ENCODE measurements at places on chromosomes 7 and 10.

DNA sequence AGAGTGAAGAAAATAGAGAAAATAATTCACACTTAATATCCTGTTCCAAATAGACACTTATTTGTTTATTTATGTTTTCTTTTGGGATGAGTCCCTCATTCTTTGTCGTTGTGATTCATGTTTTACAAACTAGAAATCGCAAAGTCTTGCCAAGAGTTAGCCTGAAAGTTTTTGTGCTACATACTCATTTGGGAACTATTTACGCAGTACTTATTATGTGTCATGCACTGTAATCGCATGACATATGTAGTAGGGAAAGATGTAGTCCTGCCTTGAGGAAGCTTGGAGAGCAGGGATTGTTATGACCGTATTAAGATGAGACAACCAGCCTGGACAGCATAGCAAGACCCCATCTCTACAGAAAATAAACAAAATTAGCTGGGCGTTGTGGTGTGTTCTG is 189.3 kb downstream of the ABCA13 start:
- DNase-seq: no peak

- no peak for DNase-seq
Measured at GRCh38 chr10:43763846-43764245, 115.2 kb upstream of the ZNF32 start.

DNA sequence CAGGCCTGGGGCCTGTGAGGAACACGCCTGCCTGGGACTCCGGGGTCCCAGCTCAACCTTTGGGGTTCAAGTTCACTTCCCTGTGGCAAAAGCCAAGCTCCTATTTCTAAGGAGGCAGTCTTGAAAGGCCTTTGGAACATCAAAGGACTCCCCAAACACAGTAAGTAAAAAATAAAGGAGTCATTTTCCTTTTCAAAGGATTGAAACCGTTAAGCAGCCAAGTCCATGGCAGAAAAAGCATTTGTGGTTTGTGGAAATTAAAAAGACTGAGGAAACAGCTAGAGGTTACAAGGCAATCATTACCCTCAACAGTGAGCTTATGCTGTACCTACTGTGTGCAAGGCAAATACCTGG is 200.8 kb downstream of the MYOF start:
- DNase-seq: no peak

GRCh38 chr10:78619896-78620295 is 448.9 kb upstream of the ZMIZ1 start:
- DNase-seq: no peak

DNA sequence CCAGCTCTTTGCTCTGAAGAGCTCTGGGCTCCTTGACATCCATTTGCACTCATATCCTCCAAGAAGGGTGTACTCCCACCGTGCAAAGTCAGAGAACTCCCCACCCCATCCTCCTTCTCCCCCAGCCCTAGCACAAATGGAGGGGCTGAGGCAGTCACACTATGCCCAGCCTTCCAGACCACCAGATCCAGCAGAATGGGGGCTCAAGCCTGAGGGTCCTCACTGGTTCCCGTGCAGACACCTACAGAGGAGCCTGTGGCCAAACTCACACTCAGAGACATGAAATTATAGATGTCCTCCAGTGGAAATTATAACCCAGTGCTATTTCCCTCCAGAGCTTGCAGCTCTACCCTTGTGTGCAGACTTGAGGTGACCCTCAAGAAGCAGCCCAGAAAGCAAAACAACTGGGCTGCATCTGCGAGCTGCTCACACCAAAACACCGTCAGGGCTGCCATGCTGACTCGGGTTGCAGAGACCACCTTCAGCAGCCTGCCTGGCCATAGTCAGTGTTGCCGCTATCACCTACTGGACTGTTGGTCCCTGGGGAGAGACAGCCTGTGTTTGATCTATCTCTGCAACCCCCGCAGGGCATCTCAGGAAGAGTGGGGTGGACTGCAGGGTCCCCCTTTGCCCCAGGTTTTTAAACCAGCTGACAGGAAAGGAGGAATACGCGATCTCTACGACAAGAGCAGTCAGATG is 7.4 kb downstream of the ZNF488 start:
- DNase-seq: no peak

- no peak for DNase-seq
Measured at GRCh38 chr10:10094691-10095090, 923.0 kb upstream of the CELF2 start.

DNA sequence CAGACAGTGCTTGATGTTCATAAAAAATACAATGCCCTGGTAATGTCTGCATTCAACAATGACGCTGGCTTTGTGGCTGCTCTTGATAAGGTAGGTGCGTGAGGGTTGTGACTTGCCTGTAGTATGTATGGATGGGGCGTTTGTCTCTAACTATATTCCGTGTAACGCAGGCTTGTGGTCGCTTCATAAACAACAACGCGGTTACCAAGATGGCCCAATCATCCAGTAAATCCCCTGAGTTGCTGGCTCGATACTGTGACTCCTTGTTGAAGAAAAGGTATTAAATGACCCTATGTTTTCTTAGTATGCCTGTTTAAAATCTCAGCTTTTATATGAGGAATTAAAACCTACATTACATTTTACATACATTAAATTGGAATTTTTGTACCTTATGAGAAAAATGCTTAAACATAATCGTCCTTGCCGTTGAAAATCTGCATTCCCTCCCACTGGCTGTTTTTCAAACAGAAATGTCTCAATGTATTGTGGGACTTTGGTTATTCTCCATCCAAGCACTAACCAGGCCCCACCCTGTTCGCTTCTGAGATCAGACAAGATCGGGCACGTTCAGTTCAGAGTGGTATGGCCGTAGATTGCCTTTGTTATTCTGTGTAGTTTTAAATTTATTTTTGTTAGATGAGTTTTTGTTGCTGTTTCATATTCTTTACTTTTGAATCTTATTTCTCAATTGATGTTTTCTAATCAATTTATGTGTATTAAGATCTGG is 85.3 kb downstream of the CUL1 start:
- DNase-seq: no peak

- DNase-seq: no peak
Measured at GRCh38 chr10:74371696-74372095, 220.7 kb downstream of the ADK start.

GRCh38 chr7:132063800-132064199 is 507.4 kb upstream of the PODXL start:
- no peak for DNase-seq

GRCh38 chr7:123096434-123096833 is 100.9 kb upstream of the TAS2R16 start:
- no peak for DNase-seq

GRCh38 chr10:24390746-24391145 is 181.8 kb downstream of the KIAA1217 start:
- DNase-seq: no peak

DNA sequence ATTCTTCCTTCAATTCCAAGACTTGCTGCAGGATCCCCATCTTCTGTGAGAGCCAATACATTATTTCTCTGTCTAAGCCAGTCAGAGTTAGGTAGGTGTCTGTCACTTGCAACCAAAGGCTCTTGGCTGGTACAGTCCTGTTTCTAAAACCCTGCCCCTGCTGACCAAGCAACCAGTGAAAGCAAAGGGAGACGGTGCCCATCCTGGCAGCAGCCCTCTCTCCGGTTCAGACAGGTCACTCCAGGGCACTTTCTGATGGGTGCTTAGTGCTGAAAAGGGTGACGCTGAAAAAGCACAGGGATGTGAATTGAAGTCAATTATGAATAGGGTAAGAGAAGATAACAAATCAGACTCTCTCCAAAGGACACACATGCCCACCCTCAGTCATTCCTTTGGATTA is 37.5 kb downstream of the SPOCK2 start:
- DNase-seq: no peak

DNA sequence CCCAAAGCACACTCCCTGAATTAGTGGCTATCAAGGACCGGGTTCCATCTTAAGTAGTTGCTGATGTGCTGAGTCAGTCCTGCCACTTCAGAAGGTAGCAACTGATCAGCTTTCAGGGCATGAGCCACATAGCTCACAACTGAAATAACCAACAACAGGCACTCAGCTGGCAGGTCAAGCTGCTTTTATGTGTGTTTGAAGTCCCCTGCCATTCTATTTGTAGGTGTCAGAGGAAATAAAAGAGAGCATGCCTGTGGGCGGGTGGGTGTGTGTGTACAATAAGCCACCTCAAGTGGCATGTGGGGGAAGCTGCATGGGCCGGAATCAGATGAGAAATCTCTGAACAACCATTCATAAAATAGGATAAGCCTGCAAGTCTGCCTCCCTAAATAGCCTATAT is 114.3 kb upstream of the YAE1 start:
- DNase-seq: no peak

DNA sequence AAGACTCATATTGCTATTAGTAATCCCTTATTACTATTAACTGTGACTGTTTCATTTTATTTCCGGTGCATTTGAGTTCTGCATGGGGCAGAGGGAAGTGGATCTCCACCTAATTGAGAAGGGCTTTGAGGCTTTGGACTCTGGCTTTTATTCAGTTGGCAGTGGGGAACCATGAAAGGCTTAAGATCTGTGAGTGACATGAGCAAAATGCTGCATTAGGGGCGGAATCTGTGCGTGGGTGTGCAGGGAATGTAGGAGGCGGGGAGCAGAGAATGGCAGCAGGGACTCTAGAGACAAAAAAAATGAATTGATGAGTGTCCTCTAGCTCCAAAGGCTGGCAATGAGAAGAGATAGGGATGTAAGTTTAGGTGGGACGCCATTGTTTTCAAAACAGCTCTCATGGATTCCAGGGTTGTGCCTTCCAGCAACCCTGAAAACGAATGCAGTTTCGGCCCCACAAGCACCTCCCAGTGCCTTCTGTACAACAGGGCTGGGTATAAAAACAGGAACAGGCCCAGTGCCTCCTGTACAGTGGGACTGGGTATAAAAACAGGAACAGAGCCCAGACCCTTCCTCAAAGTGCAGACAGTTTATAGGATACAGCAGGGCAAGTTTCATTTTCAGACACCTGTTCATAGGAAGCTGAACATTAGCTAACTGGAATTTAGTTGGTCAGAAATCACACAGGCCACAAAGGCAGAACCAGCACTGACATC is 663.3 kb upstream of the FOXK1 start:
- DNase-seq: no peak

DNA sequence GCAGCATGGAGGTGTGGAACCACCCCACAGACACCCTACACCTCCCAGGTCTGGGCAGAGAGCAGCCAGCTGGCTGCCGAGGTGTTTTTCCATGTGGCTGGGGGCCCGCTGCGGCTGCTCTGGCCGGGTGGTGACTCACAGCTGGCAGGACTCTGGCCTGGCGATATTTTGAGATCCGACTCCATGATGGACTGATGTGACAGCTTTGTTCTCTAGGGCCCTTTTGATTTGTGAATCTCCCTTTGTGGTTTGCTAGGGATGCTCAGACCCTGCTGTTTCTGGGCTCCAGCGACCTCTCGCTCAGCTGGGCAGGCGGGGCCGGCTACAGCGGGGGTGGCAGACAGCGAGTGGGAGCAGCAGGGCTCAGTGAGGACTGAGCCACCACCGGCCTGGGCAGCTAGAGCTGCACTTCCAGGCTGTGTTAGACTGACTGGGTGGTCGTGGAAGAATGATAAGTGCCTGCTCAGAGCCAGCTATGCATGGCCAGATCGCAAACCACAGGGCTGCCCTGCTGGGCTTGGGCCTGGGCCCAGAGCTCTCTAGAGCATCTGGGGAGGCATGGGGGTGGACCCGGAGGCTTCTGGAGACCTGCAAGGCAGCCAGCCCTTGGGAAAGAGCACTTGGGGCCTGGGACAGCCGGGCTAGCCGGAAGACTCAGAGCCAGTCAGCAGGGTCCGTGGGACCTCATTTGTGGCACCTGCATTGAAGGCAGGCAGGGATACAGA is 46.2 kb upstream of the GDF10 start:
- no peak for DNase-seq

- no peak for DNase-seq
Measured at GRCh38 chr7:23710000-23710399, at the start of gene STK31. TSS of gene STK31 (plus strand) at chr7:23710219. CDS start at chr7:23710286, 67 bp downstream.

DNA sequence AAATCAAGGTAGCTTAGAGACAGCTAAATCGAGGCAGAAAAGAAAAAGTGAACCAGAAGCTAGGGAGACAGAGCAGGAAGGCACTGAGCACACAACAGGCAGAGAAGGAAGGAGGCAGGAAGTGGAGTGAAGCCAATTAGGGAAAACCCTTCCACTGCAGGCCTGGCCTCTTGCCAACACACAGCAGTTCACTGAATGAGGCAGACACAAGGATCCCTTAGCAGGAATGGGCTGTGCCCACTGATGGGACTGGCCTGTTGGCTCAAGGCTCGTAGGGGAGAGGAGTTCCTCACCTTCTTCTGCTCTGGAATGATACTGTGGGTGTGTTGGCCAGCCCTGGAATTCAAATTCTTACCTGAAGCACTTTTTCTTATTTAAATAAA is 220.3 kb upstream of the STK17A start:
- DNase-seq: no peak

GRCh38 chr10:122296363-122297120 is 25.4 kb downstream of the BTBD16 start:
- DNase-seq: no peak

GRCh38 chr10:86024281-86025041 is 342.1 kb downstream of the GRID1 start:
- no peak for DNase-seq

DNA sequence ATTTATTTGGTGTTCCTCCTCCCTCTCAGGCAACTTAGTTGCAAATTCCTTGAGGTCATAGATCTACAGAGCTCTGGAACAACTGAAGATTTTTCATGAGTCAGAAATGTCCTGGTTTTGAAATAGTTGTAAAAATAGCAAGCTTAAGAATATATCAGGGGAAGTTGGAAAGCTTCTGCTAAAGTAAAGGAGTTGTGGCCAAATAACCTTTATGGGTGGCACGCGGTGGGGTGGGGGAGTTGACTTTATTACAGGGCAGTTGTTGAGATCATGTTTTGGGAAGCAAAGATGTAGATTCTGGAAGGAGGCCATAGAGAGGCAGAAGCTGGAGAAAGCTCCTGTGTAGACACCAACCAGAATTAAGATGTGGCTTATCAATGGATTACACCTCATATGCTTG is 326.0 kb upstream of the MTPN start:
- DNase-seq: no peak

DNA sequence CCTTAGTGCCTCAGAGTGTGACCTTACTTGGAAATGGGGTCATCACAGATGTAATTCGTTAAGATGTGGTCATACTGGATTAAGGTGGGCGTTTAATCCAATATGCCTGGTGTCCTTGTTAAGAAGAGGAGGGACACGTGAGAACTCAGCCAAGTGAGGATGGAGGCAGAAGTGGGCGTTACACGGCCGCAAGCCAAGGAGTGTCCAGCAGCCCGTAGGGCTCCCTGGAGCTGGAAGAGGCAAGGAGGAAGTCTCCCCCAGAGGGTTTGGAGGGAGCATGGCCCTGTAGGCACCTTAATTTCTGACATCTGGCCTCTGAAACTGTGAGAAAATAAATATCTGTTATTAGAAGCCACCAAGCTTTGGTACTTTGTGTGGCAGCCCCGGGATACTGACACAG is 21.3 kb downstream of the DOCK1 start:
- no peak for DNase-seq

- DNase-seq: no peak
Measured at GRCh38 chr10:15642095-15642494, 77.6 kb downstream of the ITGA8 start.

GRCh38 chr10:126914561-126914960 is 9.3 kb downstream of the DOCK1 start:
- DNase-seq: no peak

GRCh38 chr10:10886861-10887531 is 130.7 kb upstream of the CELF2 start:
- no peak for DNase-seq

- no peak for DNase-seq
Measured at GRCh38 chr10:22369434-22370072, 24.3 kb downstream of the SPAG6 start.
